CD4-positive, alpha-beta T cell treated with Interleukin-6 at 100 ng/mL for 8 hours (primary cell): ENCODE measurements at places on chromosomes 6 and 20.

GRCh38 chr6:155543166-155543847 is 87.7 kb upstream of the NOX3 start:
- DNase-seq, result no peak

DNA sequence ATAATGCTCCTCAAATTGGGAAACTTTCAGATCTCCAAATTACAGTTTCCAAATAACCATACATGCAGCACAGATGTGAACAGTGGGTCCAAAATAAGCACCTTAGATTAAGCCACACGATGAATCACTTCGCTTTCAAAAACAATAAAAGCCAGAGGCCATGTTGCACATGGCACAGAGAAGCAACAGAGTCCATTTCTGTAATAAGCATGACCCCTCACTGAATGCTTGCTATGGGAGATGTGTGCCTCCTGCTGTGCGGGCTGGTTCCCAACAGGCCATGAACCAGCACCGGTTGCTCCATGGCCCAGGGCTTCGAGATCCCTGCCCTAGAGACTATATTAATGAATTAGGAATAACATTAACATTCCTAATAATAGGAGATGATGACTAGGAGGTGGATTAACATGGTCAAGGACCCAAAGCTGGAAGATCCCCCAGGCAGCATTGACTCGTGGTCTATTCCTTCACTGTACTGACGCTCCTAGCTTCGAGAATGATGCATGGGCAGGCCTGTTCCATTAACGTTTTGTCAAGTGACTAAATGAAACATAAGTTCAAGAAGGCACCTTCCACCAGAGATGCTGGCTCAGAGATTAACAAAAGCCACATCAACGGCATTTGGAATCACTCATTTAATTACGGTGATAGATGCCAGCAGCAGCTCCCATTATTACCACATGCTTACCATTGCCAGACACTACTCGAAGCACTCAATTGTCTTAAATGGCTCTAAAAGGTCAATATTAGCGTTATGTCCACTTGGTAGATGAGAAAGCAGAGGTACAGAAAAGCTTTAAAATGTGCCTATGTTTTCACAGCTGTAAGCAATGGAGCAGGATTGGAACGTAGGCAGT is 470.6 kb upstream of the AGPAT4 start:
- no peak for DNase-seq

GRCh38 chr20:46060975-46061374 is 28.8 kb downstream of the NCOA5 start:
- no peak for DNase-seq

DNA sequence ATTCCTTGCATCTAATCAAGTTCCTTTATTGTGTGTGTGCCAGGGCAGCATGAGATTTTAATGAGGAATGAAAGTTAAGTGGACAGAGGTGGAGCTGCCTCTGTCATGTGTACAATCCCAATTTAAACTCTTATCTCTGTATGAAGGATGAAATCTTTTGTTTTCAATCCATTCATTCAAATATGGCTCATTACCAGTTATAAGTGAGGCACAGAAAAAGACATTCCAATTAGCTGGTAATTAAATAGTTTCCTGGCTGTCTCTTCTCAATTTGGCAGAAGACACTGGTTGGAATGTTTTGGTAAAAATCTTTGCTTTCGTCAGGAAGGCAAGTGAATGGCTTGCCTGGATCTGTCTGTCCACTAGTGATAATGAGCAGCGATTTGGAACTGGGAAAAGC is 46.4 kb downstream of the CLVS2 start:
- DNase-seq, result no peak

DNA sequence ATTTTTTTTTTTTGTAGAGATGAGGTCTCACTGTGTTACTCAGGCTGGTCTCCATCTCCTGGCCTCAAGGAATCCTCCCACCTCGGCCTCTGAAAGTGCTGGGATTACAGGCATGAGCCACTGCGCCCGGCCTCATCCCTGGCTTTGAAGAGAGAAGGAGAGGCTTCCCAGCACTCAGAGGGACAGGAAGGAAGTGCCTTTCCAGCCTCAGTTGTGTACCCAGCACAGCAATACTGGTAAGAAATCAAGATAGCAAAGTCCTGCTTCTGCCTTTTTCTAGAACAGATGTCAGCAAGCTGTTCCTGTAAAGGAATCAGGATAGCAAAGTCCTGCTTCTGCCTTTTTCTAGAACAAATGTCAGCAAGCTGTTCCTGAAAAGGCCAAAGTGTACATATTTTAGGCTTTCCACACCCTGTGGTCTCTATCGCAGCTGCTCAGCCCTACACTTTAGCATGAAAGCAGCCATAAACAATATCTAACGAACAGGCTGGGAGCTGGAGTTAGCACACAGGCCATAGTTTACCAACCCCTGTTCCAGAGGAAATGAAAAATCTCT is 6.3 kb upstream of the PLTP start:
- DNase-seq, result no peak

DNA sequence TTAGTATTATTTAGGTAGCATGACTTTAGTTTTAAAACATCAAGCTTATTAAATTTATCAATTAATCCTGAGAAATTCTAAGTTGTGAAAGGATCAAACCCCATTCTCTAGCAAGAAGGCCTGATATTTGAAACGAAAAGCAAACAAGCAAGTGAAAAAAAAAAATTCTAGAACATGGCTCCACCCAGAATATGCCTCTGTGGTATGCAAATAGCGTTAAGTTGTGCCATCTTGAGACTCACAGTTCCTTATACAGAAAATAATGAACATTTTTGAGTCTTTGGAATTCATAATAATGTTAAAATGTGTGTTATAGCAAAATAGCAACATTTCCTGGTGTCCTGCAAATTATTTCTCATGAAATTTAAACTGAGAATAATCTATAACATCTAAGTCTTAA is 42.0 kb downstream of the TRDN start:
- no peak for DNase-seq

DNA sequence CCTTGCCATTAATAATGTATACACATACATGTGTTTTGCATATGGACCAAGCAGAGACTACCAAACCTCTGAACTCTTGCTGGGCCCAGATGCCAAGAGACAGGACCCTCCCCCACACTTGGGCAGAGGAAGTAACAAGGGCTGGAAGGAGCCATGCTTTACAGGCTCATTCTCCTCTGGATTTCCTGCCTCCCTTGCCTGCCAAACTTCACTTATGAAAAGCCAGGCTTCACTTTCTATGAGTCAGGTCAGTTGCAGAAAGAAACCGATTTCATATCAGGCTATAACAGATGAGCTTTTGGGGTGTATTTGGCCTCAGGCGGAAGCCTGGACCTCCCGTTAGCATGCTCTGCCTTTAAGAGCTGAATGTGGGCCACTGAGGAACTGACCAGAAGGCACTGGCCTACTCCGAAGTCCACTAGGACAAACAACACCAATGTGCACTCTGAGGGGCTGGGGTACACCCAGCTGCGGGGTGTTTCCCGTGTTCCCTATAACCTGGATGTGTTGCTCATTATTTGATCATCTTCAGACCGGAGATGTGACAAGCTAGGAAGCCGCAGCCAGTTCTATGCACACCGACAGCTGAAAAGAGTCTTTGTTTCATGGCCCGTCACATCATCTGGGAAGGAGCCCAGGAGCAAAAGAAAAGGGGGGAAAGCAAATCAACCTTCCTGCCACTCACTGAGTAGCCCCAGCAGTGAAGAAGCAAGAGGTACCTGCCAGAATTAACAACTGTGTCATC is 28.5 kb downstream of the HAO1 start:
- no peak for DNase-seq

GRCh38 chr20:24210356-24210755 is 221.8 kb upstream of the GGTLC1 start:
- no peak for DNase-seq

DNA sequence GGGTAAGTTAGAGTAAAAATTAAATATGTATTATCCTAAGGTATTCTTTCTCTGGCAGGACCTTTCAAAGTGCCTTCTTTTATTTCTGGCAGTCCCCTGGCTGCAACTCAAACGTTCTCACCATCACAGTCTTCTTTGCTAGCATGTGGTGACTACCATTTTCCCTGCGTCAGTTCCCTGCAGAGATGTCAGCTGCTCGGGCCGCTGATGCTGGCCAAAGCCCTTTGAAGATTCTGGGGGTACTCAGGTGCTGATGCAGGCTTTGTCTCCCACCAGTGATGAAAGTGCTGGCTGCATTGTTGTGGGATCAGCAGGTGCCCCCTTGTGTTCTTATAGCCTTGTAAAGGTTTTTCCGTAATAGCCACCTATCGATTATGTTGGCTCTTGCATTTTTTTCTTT is 140.1 kb downstream of the BTBD3 start:
- DNase-seq, result no peak

- no peak for DNase-seq
Observed at GRCh38 chr20:6599876-6600735, 167.4 kb upstream of the BMP2 start.

DNA sequence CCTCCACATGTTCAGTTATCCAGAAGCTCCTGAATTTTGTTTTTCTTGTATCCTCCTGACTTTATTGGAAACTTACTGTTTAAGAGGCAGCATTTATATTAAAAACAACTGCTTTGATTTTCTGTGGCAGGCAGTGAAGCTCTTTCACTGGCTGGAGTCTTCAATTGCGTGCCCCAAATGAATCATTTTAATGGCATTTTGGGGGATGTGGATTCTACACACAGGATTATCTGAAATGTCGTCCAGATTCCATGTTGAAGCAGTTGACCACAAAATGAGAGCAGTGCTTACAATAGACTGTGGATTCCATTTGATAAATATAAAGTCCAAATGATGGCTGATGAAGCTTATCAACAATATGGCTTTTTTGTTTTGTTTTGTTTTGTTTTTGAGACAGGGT is 41.0 kb upstream of the HIVEP1 start:
- DNase-seq, result no peak

- DNase-seq, result no peak
Observed at GRCh38 chr6:63193324-63193723, 17.9 kb upstream of the FKBP1C start.

GRCh38 chr6:142293121-142293520 is 8.7 kb upstream of the ADGRG6 start:
- DNase-seq, result no peak

GRCh38 chr20:48695255-48695654 is 132.5 kb downstream of the PREX1 start:
- no peak for DNase-seq

- no peak for DNase-seq
Observed at GRCh38 chr6:125947615-125948014, 9.0 kb upstream of the HINT3 start.

DNA sequence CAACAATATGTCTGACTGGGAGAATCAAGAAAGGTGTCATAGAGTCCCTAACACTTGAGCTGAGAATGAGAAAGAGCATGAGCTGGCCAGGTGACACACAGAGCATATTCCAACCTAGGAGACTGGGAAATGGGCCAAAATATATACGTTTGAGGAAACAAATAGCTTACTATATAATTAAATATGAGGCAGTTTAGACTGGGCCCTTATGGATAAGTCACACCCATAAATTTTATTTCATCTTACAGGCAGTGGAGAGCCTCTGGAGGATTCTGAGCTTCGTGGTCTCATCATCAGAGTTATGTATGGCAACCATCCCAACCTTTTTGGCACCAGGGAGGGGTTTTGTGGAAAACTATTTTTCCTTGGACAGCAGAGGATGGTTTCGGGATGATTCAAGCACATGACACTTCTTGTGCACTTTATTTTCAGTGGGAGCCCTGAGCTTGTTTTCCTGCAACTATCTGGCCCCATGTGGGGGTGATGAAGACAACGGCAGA is 12.9 kb upstream of the NQO2 start:
- no peak for DNase-seq

GRCh38 chr6:152948150-152948768 is 34.6 kb downstream of the FBXO5 start:
- DNase-seq, result peak; percentile 20

DNA sequence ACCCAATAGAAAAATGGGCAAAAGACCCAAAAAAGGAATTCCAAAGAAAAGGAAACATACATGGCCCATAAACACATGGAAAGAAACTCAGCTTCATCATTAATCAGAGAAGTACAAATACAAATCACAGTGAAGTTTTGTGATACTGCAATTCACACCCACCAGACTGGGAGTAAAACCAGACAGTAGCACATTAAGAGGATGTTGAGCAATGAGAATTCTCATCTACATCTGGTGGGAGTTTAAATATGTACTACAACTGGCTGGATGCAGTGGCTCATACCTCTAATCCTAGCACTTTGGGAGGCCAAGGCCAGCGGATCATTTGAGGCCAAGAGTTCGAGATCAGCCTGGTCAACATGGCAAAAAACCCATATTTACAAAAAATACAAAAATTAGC is 125.7 kb upstream of the PHACTR1 start:
- no peak for DNase-seq

DNA sequence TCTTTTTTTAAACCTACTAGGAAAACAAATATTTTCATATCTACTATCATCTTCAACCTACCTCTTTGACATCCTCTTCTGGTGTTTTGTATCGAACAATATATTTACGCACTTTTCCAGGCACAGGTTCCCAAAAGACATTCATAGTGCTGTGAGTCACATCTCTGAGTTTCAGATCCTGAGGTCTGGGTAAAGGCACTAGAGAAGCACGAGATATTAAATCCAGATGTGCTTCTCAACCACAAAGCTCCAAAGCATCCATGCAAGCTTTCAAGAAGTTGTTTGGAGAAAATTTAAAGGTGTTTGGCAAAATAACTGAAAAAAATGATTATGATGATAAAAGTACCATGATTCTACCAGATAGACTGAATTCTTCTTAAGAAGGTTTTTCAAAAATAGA is 62.7 kb downstream of the COL12A1 start:
- no peak for DNase-seq

DNA sequence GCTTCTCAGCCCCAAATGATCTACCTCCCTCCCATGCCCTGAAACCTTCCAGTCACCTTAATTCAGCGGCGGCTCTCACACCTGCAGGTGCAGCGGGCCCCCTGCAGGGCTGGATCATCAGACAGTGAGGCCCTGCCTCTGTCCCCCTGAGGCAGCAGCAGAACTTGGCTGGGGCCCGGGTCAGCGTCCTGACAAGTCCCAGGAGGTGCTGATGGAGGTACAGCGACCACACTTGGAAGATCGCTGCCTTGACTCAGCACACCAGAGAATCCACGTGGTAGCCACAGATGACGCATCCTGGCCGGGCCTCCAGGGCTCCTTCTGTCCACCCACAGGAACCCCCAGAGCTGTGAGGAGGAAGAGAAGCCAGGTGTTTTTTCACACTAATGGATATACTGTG is 116.4 kb upstream of the THBS2 start:
- no peak for DNase-seq

GRCh38 chr20:44520881-44521280 is 989 bp downstream of the SERINC3 start:
- no peak for DNase-seq

DNA sequence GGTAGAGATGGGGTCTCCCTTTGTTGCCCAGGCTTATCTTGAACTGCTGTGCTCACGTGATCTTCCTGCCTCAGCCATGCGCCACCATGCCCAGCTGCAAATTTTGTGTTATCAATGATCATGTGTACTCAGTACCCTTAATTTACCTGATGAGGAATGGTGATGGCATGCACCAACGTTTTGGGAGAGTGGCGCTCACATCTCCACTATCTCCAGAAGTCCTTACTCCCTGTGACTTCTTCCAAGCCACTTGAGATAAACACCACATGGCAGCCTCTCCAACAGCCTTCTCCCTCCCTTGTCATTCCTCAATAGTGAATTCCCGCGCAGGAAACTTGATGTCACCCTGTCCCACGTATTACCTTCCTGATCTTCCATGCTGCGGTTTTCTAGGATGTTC is 58.1 kb downstream of the PSMG4 start:
- no peak for DNase-seq
